ENCODE measurements at places on chromosomes 12 and 14.

GRCh38 chr14:69699748-69700303 is 67.1 kb upstream of the SRSF5 start:
- DNase-seq = no peak

DNA sequence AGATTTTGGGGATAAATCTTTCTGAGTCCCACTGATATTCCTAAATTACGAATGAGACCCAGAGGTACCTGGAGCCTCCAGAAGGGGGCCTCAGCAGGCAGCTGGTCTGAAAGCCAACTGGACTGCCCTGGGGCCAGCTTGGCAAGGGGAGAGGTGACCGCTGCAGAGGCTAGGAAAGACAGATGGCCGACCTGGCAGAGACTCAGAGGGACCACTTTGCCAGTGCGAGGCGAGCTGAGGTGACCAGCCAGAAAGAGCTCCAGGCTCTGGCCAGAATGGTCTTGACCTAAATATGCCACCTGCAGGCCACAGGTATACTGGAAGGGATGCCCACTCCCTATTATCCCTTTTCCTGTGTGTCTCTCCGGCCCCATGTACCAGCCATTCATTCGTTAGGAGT is 256.8 kb upstream of the GARIN6 start:
- DNase-seq = no peak

DNA sequence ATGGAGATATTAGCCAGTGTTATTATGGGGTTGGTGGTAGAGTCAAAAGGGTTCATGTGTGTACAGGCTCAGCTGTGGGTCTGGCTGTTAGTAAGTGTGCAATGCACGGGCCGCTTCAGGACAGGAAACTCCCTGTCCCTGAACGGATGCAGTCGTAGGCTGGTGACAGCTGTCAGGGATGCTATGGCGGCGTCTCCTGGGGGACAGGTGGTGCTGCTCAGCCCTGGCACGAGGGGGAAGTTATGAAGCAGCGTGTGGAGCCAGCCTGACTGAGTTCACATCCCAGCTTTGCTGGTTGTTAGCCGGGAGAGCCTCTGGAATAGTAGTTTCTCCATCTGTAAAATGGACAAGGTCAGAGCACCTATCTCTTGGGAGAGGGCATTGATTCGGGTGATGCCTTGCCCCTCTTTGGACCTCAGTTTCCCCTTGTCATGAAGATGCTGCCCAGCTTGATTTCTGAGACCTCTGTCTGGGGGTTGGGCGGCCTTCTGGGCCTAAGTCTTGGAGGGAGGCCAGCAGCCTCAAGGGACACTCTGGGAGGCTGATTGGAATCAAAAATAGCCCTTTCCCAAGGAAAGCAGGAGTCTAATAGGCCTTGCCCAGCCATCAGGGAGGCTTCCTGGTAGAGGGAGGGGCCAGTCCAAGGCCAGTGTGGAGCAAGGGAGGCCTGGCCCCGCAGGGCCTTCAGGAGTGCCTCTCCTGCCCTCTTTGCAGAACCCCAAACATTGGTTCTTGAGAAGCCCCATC is 7.1 kb downstream of the ASB2 start:
- DNase-seq = no peak

- DNase-seq = no peak
These were observed 1.9 kb upstream of the MMP17 start for GRCh38 chr12:131826097-131826928.

- peak; percentile 14 for DNase-seq
These were observed 91.7 kb downstream of the NPAS3 start for GRCh38 chr14:33030386-33030785.

DNA sequence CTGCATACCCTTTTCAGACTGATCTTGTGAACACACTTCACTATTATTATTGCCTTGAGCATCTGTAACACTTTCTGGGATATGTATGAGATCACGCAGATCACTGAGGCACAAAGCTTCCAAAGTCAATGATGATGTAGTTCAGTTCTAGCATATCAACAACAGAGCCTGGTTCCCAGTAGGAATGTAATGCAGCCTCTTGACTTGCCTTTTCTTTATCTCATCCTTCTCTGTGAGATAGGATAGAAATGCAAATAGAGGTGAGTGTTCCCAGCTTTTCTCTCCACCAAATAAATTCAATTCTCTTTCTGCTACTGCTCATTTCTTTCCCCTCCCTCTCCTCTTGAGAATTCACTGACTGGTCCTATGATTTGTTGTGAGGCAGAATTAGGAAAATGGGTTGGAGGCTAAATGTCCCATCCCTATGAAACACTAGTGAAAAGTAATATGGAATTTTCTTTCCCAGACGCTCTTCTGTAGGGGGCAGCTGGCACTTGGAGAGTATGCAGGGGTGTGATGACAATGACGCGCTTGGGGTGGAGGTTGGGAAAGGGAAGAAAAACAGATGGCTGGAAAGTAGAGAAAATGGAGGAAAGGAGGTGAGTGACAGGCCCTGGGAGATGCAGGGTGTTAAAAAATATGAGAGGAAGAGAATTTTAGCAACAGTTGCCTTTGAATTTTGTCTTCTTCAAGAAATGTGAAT is 96.0 kb upstream of the TMTC1 start:
- no peak for DNase-seq
